ENCODE measurements at places on chromosomes 6 and 20. TPM values are rescaled to one million over a fixed set of nuclear protein-coding genes. Genes with fewer than 3 reads are reported as not detected.

- no peak overlapping the region for H3K4me3 ChIP-seq
- no peaks in the 10 kb centered on the region for H3K27me3 ChIP-seq
- no peaks in the 10 kb centered on the region for H3K4me1 ChIP-seq
- no peak overlapping the region for H3K27ac ChIP-seq
Measured at GRCh38 chr6:110035321-110035720, 57.2 kb downstream of the GPR6 start.

- H3K4me3 ChIP-seq = no peak overlapping the region
- H3K36me3 ChIP-seq = no peaks in the 10 kb centered on the region
- H3K27ac ChIP-seq = no peak overlapping the region
- no peaks in the 10 kb centered on the region for H3K4me1 ChIP-seq
- DNase-seq = no peak
- H3K27me3 ChIP-seq = no peaks in the 10 kb centered on the region
Measured at GRCh38 chr6:22367346-22367745, 70.5 kb upstream of the PRL start.

DNA sequence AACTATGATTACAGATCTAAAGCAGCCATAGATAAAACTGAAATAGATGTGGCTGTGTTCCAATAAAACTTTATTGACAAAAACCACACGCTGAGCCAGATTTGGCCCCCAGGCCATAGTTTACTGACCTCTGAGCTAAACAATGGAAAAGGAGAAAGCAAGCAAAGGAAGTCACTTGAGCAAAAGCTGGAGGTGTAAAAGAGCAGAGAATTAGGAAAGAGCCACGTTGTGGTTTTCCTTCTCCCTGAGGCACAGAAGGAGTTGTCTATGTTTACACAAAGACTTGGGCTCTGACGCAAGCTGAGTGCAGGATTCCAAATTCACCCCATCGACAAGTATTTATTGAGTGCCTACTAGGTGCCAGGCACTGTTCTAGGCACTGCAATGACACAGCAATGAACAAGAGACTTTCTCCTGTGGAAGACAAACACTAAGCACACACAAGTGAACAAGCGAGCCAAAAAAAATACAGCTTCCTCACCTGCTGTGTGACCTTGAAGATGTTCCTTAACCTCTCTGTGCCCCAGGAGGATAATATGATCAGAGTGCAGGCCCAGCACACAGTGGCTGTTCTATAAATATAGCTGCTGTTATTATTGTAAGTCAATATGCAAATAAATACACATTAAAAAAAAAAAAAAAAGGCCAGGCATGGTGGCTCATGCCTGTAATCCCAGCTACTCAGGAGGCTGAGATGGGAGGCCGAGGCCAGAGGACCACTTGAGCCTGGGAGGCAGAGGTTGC, 75.4 kb upstream of the PTPN1 start:
- H3K27ac ChIP-seq = no peak overlapping the region
- no peak for DNase-seq
- H3K36me3 ChIP-seq = no peaks in the 10 kb centered on the region
- H3K4me1 ChIP-seq = peaks cover 4% of the 10 kb centered on the region

DLL1 gene
- total RNA-seq = 6.7 TPM

GRCh38 chr20:1805816-1806215, 89.4 kb upstream of the SIRPA start:
- H3K36me3 ChIP-seq = no peaks in the 10 kb centered on the region
- no peak overlapping the region for H3K27ac ChIP-seq
- DNase-seq = no peak
- H3K4me1 ChIP-seq = peaks cover 11% of the 10 kb centered on the region
- no peak overlapping the region for H3K4me3 ChIP-seq

PXDC1 gene
- total RNA-seq = 46.7 TPM

DNA sequence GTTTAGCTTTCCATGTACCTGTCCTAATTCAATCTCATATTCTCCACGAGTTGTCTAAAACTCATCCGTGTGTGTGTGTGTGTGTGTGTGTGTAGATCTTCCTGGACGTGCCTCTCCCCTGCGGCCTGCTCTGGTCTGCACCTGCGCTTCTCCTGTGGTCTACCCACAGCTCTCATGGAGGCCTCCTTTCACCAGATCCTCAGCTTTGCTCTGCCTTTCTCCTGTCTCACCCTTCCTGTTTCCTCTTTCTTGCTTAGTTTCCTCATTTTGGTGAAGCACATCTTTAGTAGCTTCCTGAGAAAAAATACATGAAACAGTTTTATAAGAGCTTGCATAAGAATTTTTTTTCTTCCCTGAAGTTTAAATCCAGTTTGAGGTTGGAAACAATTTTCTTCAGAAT, 18.1 kb downstream of the SLX4IP start:
- H3K4me3 ChIP-seq = no peak overlapping the region
- no peak for DNase-seq
- H3K36me3 ChIP-seq = no peaks in the 10 kb centered on the region
- no peak overlapping the region for H3K27ac ChIP-seq

- H3K4me3 ChIP-seq = no peak overlapping the region
- H3K36me3 ChIP-seq = no peaks in the 10 kb centered on the region
- H3K27me3 ChIP-seq = no peaks in the 10 kb centered on the region
- no peak overlapping the region for H3K27ac ChIP-seq
Measured at GRCh38 chr20:19512886-19513677, 245.0 kb upstream of the RIN2 start.

DNA sequence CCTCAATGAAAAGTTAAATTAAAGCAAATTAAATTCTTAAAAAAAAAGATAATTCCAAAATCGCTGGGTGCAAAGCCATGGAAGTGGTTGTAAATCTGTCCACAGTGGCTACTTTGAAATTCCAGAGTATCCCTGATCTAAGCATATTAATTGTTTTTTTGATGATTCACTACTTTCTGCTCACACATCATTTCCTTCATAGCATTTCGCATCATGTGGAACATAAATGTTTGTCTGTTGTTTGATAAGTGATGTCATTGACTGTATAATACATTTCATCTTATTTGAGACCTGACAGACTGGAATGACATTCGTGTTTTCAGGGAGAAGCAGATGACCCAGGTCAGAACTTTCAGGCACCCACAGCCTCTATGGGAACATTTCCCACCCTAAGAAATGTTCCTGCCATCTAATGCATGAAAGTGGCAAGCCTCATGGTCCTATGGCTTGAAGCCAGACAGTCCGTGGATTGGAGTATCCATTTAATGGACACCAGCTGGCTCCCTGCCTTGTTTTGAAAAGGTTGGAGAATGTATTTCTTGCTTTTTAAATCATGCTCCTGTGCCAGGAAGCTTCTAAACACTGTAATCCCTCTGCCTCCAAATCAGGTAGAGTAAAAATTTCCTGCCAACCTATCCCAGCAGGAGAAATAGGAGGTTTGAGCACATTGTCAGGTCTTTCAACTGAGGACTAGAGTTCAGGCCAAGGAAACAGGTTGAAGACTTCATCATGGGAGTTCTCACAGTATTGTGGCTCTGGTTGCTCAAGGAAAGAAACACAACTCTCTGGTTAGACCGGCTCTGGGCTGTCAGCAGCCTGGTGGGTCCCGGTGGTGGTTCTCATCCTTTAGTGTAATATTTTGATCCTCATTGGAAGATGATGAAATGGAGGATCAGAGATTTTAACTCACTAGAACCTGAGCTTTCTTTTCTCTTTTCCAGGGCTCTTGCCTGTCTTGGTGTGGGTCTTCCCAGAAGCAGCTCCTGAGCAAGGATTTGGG, 157.9 kb downstream of the SLC24A3 start:
- H3K4me3 ChIP-seq = no peak overlapping the region
- no peaks in the 10 kb centered on the region for H3K27me3 ChIP-seq
- DNase-seq = no peak
- H3K4me1 ChIP-seq = no peaks in the 10 kb centered on the region

GGTLC1 gene
- not detected for total RNA-seq

PLA2G7 gene
- total RNA-seq = 1.6 TPM

- H3K4me3 ChIP-seq = no peak overlapping the region
- no peaks in the 10 kb centered on the region for H3K27me3 ChIP-seq
Measured at GRCh38 chr6:47520282-47520681, 42.7 kb downstream of the CD2AP start.

DNA sequence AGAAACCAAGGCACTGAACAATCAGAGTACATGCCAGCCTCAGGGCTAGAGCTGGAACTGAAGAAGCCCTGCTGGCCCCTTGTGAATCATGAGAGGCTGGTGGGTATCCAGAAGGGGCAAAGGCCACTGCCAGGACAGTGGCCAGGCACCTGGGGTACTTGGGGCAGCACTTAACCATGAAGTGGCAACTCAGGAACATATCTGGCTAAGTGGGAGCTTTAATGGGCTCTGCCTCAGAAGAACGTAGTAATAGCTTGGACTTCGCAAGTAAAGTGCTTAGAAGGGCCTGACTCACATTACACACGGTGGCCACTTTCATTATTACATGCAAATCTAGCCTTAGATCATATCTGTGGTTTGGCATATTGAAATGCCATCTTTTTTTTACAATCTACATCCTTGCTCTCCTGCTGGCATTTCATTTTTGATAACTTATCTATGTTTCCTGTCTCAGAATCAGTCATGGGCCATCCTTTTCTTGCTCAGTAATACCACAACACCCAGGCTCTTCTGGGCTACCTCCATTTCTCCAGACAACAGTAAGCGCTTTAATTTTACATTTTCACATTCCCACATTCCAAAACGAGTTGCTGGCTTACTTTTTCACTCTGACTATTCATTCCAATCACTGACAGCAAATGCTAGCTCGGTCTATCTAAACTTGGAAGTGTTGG, 21.6 kb downstream of the NAPB start:
- peaks cover 58% of the 10 kb centered on the region for H3K4me1 ChIP-seq
- H3K27me3 ChIP-seq = no peaks in the 10 kb centered on the region
- peaks cover 3% of the 10 kb centered on the region for H3K36me3 ChIP-seq
- DNase-seq = peak; percentile 20

LIN28B gene
- total RNA-seq = 0.14 TPM

- H3K4me3 ChIP-seq = no peak overlapping the region
- no peak overlapping the region for H3K27ac ChIP-seq
- no peaks in the 10 kb centered on the region for H3K27me3 ChIP-seq
- peaks cover 5% of the 10 kb centered on the region for H3K4me1 ChIP-seq
- no peak for DNase-seq
Measured at GRCh38 chr6:109428889-109429477, 11.4 kb downstream of the PPIL6 start.

DNA sequence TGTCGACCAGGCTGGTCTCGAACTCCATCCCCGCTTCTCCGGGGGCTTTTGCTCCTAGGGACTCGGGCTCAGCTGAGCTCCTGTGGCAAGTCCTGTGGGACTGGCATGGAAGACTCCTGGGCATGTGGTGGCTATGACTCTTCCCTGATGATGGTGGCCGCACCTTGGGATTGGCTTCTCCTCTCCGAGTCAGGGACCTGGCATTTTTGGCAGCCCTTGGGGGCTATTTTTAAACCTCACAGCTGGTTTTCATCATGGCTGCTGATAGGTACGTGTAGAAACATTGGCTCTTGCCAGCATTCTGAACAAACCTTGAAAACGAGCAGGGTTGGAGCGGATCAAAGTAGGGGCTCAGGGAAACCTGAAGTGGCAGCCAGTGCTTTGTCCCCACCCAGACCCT, 54.1 kb downstream of the RBM38 start:
- H3K4me3 ChIP-seq = no peak overlapping the region
- DNase-seq = no peak
- H3K36me3 ChIP-seq = no peaks in the 10 kb centered on the region
- H3K27ac ChIP-seq = no peak overlapping the region

GRCh38 chr6:145887969-145888368, 73.4 kb upstream of the FBXO30 start:
- no peak overlapping the region for H3K4me3 ChIP-seq
- H3K4me1 ChIP-seq = no peaks in the 10 kb centered on the region
- no peak for DNase-seq
- H3K36me3 ChIP-seq = no peaks in the 10 kb centered on the region

DNA sequence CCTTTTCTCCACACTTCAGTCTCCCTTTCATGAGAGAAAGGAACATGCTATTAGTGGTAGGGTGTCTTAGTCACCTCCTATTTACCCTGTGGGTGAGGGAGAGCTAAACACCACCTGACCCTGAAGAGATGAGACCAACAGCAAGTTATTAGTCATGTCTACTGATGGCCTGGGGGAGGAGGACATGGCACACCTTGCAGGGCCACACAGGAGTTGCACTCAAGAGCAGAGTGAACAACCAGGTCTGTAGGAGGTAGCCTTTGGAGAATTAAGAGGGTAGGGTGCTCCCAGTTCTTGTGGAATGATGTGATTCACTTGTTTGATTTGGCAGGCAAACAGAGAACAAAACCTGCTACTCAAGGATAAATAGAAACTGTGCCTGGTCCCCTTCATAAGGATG, 82.7 kb upstream of the FABP7 start:
- H3K36me3 ChIP-seq = no peaks in the 10 kb centered on the region
- no peak overlapping the region for H3K27ac ChIP-seq
- DNase-seq = no peak
- H3K27me3 ChIP-seq = no peaks in the 10 kb centered on the region

DNA sequence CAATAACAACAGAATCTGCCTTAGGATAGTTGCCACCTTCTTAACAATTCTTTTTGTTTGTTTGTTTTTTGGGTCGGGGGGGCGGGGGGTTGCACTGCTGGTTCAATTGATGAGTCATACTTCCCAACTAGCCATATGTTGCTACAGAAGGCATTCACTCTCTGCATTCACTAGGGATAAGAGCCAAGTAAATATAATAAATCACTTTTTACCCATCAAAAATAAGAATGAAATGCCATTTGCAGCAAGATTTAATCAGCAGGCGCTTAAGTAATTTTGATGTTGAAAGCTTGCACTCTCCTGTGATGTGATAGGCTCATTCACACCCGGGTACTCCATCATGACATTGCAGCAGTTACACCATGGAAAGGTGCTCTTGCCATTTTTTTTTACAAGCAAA, 209.8 kb downstream of the HIVEP2 start:
- DNase-seq = no peak
- H3K4me3 ChIP-seq = no peak overlapping the region
- no peaks in the 10 kb centered on the region for H3K27me3 ChIP-seq
- no peaks in the 10 kb centered on the region for H3K36me3 ChIP-seq
- no peaks in the 10 kb centered on the region for H3K4me1 ChIP-seq

PLTP gene
- total RNA-seq = 225 TPM

- H3K27me3 ChIP-seq = no peaks in the 10 kb centered on the region
- no peak overlapping the region for H3K27ac ChIP-seq
- no peak overlapping the region for H3K4me3 ChIP-seq
Measured at GRCh38 chr6:154001494-154002285, 37.4 kb upstream of the OPRM1 start.

- DNase-seq = no peak
- no peak overlapping the region for H3K4me3 ChIP-seq
- H3K27ac ChIP-seq = no peak overlapping the region
- no peaks in the 10 kb centered on the region for H3K36me3 ChIP-seq
Measured at GRCh38 chr20:57943950-57944349, 234.1 kb upstream of the PMEPA1 start.

FAM83C gene
- total RNA-seq = not detected

DNA sequence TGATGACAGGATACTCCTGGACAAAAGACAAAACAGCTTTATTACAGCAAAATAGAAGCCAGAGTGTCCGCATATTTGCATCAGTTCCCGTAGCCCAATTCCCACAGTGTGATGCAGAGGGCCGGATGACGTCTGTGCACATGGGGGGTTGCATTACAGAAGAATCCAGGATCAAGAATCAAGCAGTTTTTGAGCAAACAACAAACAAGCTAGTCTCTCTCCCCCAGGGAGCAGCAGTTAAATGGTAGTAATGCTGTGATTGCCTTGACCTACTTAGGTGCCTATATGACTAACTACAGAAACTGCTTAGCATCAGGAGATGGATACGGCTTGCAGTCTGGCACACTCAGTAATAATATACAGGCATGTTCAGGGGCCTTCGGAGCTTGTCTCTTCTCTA, 3.2 kb upstream of the SDHAF4 start:
- H3K27me3 ChIP-seq = no peaks in the 10 kb centered on the region
- no peaks in the 10 kb centered on the region for H3K36me3 ChIP-seq
- peak overlapping the region; percentile 13 for H3K27ac ChIP-seq
- peak; percentile 26 for DNase-seq
- no peak overlapping the region for H3K4me3 ChIP-seq

Measured in adrenal gland (tissue), 19 donors.